ENCODE measurements at places on chromosomes 4 and X.

DNA sequence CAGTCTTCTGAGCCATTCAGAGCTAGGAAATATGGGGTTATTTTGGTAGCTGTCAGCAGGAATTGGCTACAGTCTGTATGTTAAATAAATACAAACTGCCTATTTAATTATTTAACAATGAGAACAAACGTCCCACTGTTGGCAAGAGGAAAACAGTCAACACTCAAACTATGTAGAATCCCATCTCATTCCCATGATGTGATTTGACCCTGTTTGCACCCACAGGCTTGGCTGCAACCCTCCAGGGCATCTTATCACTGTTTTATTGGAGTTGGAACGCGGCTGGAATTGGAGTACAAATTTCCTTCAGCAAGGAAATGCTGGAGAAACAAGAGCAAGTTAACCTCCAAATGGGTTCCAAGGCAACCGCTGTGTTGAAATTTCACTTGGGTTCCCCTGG, 124.0 kb downstream of the KIT start:
- peak; percentile 45 for DNase-seq

GRCh38 chr4:119032921-119033685, 102.5 kb upstream of the MYOZ2 start:
- DNase-seq: no peak

- DNase-seq: no peak
Observed at GRCh38 chr4:62622089-62622488, 1422.0 kb downstream of the ADGRL3 start.

- peak; percentile 27 for DNase-seq
Observed at GRCh38 chr4:66252291-66252690, 582.0 kb upstream of the EPHA5 start.

DNA sequence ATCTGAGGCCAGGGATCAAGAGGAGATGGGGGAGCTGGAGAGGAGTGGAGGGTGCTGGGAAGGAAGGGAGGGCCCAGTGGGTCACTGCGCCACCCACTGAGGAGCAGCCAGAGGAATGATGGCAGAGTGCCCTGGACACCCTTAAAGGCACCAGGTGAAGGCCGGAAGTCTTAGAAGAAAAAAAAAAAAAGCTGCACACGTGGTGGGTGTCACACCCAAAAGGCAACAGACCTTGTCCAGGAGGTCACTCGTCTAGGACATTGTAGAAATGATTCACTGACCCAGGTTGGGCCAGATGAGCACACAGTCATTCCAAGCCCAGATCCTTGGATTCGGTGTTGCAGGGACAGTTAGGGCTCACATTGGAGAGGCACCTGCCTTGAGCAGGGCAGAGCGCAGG, 93.5 kb upstream of the TRIM2 start:
- DNase-seq: no peak

Data from fibroblast of skin of back (primary cell).